ENCODE measurements at places on chromosomes 3 and 15. TPM values are rescaled to one million over a fixed set of nuclear protein-coding genes. Genes with fewer than 3 reads are reported as not detected.

The AVEN gene
- 15.3 TPM for total RNA-seq

The ANKUB1 gene
- total RNA-seq: not detected

The DUOXA1 gene
- total RNA-seq: 6.5 TPM

The SUCNR1 gene
- 1.3 TPM for total RNA-seq

The RPP14 gene
- 17.6 TPM for total RNA-seq

DNA sequence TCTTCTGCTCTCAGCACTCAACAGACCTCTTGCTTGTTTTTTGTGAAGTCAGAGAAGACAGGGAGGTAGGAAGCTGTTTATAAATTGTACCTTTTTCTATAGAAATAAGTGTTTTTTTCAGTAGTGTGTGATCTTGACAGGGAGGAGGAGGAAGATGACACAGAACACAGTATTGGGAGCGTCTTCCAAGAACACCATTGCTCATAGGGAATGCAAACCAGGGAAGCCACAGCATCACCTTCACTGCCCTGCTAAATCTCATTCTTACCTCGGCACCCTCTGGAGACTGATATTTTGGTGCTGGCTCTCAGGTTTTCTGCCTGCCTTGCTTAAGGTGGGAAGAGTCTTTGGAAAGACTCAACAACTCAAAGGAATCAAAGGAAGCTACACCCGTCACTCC, 169.4 kb downstream of the LRTM1 start:
- DNase-seq: no peak

GRCh38 chr15:73946046-73946721, 19.9 kb downstream of the LOXL1 start:
- DNase-seq: no peak

DNA sequence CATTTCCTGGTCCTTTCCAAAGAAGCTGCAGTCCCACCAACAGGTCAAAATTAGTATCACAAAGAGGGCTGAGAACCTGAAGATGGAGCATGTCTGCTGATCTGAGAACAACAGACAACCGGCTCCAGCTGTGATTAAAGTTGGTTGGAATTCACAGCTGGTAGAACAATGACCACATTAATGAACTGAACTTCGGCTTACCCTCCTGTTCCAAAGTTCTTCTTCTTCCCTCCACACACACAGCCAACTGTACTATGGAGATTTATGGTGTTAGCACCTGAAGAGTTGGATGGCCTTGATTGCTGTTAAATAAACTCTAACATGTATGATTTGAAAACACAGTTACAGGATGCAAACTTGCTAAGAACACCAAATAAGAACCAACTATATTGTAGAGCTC, 27.4 kb upstream of the ROPN1 start:
- no peak for DNase-seq

GRCh38 chr3:139281522-139282196, 62.2 kb upstream of the MRPS22 start:
- DNase-seq: no peak

GRCh38 chr3:134419214-134419959, 45.1 kb upstream of the AMOTL2 start:
- DNase-seq: no peak

DNA sequence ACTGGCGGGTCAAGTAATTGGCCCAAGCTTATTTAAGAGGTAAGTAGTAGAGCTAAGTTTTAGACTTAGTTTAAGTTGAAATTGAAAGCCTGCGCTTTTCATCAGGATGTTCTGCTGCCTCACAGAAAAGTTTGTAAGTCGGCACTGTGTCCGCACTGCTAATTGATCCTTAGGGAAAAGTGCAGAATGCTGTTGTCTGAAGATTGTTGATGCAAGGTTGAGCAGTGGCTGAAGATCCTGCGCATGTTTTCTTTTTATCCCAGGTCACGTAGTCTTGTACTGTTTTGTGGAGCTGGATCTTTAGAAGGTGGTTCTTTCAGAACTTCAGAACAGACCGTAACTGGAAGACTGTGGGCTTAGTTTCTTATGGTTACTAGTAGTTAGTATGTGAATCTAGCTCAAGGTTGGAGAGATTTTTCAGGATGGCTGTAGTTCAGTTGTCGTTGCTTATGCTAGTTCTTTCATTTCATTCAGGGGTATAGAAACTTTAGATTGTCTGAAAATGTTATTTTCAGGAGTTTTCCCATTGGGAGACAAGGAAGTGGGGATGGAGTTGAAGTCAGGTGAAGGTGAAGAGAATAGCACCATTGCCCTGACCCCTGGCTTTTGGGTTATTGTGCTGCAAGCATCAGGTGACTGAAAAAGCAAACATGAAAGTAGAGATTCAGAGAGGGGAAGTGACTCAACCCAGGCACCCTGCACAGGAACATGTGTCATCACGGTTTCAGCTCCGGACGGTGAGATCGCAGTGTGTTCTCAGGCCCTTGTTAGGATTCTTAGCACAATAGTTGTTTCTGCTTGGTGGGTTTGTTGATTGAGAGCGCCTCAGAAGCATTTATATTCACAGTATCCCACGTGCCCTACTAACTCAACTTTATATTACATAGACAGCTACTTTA, 32.8 kb downstream of the AKAP13 start:
- peak; percentile 83 for DNase-seq

DNA sequence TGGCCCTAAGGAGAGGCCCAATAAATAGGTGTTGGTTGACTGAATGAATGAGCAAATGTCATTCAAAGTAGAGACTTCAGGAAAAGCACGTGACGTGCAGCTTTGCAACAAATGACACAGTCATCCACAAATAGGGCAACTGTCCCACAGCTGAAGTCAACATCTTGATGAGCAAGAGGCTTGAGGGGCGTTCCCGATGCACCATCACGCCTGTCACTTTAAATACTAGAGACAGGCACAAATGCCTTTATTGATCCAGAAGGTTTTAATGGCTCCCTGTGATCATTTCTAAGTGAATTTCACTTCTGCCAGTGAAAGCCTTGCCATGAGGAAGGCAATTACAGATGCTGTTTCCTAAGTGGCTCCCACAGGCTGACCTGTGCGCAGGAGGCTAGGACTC, 43.6 kb downstream of the ABTB1 start:
- no peak for DNase-seq

DNA sequence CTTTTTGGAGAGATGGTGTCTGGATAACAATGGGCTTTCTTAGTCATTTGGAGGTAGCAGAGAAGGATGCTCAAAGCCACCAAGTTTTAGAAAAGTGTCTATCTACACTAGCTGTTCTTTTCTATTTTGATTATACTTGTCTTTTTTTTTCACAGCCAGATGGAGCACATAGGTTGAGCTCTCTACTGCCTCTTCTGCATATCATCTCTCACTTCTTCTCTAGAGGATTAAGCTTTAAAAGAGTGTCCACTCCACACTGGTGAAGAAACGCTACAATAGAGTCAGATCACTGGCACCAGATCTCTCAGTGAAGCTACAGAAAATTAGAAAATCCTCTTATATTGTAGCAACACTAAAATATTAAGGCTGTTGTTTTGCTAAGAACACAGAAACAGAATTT, 145.3 kb upstream of the MBNL1 start:
- DNase-seq: no peak

DNA sequence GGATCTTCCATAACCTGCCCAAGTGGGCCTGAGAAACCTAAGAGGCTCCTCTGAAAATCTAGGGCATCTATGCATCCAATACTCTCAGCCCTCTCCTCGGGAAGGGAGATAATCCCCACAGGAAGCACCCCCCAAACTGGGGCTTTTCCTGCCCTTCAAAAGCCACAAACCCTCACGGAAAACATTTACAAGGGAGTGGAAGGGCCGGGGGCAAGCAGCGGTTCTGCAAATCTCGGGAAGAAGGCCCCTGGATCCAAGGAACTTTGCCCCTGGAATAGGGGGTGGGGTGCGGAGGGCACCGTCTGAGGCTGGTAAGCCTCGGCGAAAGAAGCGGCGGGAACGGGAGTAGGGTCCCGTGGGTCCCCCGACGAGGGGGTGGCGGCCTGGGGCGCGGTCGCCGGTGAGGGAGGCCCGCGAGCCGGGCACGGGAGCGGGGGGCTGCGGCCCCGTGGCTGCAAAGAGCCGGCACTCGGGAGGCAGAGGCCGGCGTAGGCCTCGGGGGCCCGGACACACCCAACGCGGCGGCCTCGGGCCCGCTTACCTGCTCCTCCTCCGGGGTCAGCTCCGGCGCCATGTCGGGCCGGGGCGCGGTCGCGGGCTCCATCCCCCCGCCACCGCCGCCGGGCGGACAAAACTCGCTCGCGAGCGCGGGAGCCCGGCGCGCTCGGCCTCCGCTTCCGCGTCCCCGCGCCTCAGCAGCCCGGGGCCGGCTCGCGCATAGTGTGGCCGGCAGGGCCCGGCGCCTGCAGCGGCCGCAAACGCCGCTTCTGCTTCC, 755 bp downstream of the PTPN9 start:
- no peak for DNase-seq
